Right atrium auricular region (tissue), 2 donors: ENCODE measurements at places on chromosomes 2 and 18. TPM values are rescaled to one million over a fixed set of nuclear protein-coding genes. Genes with fewer than 3 reads are reported as not detected.

Gene TRABD2A
- 1.2 TPM for total RNA-seq

Gene VWA3B
- not detected for total RNA-seq

Gene CNDP1
- total RNA-seq = not detected

Gene ADD2
- total RNA-seq = 1.4 TPM

Gene ITGA4
- 0.96 TPM for total RNA-seq

Gene FAM117B
- total RNA-seq = 5.2 TPM

Gene NEU2
- not detected for total RNA-seq

Gene GRHL1
- 3.2 TPM for total RNA-seq

Gene ANKRD30BL
- not detected for total RNA-seq

Gene KIF5C
- total RNA-seq = 2.2 TPM

Gene RGPD4
- total RNA-seq = 0.26 TPM

DNA sequence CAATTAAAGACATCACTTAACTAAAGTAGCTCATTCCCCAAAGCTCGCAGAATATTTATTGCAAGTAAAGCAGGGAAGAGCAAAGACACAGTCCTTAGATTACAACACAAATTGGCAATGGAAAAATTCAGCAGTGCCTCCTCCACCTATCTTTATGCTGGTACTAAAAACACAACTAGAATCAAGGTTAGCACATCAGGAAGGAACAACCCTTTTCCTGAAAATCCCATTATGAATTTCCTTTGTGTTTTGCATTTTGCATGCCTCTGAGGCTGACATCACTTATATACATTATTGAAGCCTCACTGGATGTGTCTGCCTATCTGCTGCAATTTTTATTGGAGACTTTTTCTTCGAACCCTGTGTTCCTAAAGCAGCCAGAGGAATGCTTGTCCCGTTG is 193.8 kb upstream of the STK17B start:
- no peak overlapping the region for H3K4me3 ChIP-seq
- H3K36me3 ChIP-seq = no peaks in the 10 kb centered on the region
- H3K27ac ChIP-seq = no peak overlapping the region
- peaks cover 17% of the 10 kb centered on the region for H3K4me1 ChIP-seq
- no peaks in the 10 kb centered on the region for H3K27me3 ChIP-seq
- no peak for DNase-seq

GRCh38 chr2:139194546-139194945 is 414.4 kb upstream of the NXPH2 start:
- H3K27ac ChIP-seq = no peak overlapping the region
- H3K4me3 ChIP-seq = no peak overlapping the region
- no peaks in the 10 kb centered on the region for H3K4me1 ChIP-seq
- no peaks in the 10 kb centered on the region for H3K27me3 ChIP-seq
- no peaks in the 10 kb centered on the region for H3K36me3 ChIP-seq
- no peak for DNase-seq

- H3K36me3 ChIP-seq = no peaks in the 10 kb centered on the region
- peak; percentile 52 for DNase-seq
- H3K4me3 ChIP-seq = no peak overlapping the region
- H3K27ac ChIP-seq = no peak overlapping the region
- no peaks in the 10 kb centered on the region for H3K4me1 ChIP-seq
These were observed 13.7 kb downstream of the FBLN7 start for GRCh38 chr2:112151701-112152440.

GRCh38 chr2:216633616-216634369 is 573 bp downstream of the IGFBP2 start:
- H3K4me1 ChIP-seq = peaks cover 46% of the 10 kb centered on the region
- H3K36me3 ChIP-seq = no peaks in the 10 kb centered on the region
- H3K27ac ChIP-seq = peak overlapping the region; percentile 41
- peak overlapping the region; percentile 57 for H3K4me3 ChIP-seq

- no peak overlapping the region for H3K27ac ChIP-seq
- no peak for DNase-seq
- no peak overlapping the region for H3K4me3 ChIP-seq
These were observed 124.3 kb downstream of the TMEM17 start for GRCh38 chr2:62381656-62382055.

DNA sequence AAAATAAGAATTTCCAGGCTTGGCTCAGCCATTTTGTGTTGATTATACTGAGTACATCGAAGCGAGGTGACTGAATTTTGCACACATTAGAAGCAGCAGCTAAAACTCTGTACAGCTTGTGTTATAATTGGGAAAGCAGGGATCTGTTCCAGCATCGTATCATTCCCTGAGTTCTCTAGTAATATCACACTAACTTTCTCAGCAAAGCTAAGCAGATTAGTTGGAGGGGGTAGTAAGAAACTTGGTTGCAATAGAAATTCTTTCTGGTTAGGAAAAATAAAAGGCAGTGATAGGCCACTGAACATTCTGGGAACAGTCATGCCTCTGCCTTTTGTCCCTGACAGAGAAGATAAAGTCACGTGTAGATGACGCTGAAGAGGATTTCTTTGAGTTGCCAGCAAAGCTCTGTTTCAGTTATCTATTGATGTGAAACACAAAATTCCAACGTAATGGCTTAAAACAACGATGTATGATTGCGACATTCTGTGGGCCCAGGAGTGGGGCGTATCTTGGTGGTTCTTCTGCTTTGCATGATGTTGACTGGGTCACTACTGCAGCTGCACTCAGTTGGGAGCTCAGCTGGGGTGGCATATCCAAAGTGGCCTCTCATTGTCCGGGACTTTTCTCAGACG is 202.1 kb upstream of the MEX3C start:
- no peak overlapping the region for H3K27ac ChIP-seq
- H3K4me1 ChIP-seq = peaks cover 14% of the 10 kb centered on the region
- H3K4me3 ChIP-seq = no peak overlapping the region
- no peaks in the 10 kb centered on the region for H3K27me3 ChIP-seq
- DNase-seq = no peak

DNA sequence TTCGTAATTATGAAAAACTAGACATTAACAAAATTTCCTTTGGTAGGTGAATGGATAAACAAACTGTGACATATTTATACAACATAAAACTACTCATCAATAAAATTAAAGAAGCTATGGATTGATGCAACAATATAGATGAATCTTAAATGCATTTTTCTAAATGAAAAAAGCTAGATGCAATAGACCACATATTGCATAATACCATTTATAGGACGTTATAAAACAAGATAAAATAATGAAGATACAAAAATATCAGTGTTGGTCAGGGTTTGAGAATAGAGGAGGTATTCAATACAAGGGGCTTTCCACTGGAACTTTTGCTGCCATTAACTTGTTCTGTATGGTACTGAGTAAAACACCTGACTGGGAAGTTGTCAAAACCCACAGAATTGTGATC is 314.4 kb downstream of the GRB14 start:
- DNase-seq = no peak
- no peaks in the 10 kb centered on the region for H3K27me3 ChIP-seq
- H3K4me3 ChIP-seq = no peak overlapping the region
- H3K4me1 ChIP-seq = no peaks in the 10 kb centered on the region

GRCh38 chr18:10458691-10459090 is 4.3 kb downstream of the APCDD1 start:
- H3K27me3 ChIP-seq = no peaks in the 10 kb centered on the region
- peaks cover 5% of the 10 kb centered on the region for H3K4me1 ChIP-seq
- no peak for DNase-seq
- H3K4me3 ChIP-seq = no peak overlapping the region
- no peaks in the 10 kb centered on the region for H3K36me3 ChIP-seq

DNA sequence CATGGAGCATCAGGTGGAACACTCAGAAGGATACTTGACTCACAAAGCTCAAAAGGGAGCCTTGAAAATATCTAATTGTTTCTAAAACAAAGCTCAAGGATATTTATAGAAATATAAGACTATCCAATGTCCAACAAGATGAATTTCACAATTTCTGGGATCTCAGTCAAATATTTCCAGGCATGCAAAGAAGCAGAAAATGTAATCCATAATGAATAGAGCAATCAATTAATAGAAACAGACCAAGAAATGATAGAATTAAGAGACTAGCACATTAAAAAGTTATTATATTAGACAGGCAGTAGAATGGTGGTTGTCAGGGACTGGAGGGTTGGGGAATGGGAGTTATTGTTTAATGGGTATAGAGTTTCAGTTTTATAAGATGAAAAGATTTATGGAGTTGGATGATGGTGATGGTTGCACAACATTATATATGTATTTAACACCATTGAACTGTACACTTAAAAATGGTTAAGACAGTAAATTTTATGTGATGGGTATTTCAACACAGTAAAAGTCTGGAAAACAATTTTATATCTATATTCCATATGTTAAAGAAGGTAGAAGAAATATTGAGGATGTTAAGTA is 189.9 kb upstream of the PIEZO2 start:
- H3K27ac ChIP-seq = no peak overlapping the region
- no peak overlapping the region for H3K4me3 ChIP-seq
- no peaks in the 10 kb centered on the region for H3K27me3 ChIP-seq
- DNase-seq = no peak
- H3K36me3 ChIP-seq = no peaks in the 10 kb centered on the region

- H3K4me1 ChIP-seq = peaks cover 43% of the 10 kb centered on the region
- H3K4me3 ChIP-seq = no peak overlapping the region
- no peaks in the 10 kb centered on the region for H3K36me3 ChIP-seq
- no peak for DNase-seq
These were observed 38.0 kb upstream of the EPAS1 start for GRCh38 chr2:46258937-46259776.

- H3K4me1 ChIP-seq = peaks cover 30% of the 10 kb centered on the region
- H3K27ac ChIP-seq = no peak overlapping the region
- no peak for DNase-seq
These were observed 89.5 kb downstream of the STK39 start for GRCh38 chr2:168157926-168158325.

GRCh38 chr2:45141883-45142866 is 132.9 kb upstream of the SIX2 start:
- no peak overlapping the region for H3K27ac ChIP-seq
- H3K4me1 ChIP-seq = no peaks in the 10 kb centered on the region
- no peaks in the 10 kb centered on the region for H3K36me3 ChIP-seq
- DNase-seq = no peak
- no peak overlapping the region for H3K4me3 ChIP-seq
